ENCODE measurements at places on chromosomes 4 and X.

DNA sequence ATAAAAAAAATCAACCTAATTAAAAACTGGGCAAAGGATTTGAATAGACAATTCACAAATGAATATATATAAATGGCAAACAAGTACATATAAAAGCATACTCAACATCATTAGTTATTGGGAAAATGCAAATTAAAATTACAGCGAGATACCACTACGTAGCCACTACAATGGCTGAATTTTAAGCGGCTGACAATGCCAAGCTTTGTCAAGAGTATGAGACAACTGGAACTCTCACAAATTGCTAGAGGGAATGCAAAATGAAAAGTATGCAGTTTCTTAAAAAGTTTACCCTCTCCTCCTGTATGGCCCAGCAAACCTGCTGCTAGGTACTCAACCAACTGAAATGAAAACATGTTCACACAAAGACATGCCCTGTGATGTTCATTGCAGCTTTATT, 34.8 kb downstream of the ZFP42 start:
- DNase-seq, result no peak

DNA sequence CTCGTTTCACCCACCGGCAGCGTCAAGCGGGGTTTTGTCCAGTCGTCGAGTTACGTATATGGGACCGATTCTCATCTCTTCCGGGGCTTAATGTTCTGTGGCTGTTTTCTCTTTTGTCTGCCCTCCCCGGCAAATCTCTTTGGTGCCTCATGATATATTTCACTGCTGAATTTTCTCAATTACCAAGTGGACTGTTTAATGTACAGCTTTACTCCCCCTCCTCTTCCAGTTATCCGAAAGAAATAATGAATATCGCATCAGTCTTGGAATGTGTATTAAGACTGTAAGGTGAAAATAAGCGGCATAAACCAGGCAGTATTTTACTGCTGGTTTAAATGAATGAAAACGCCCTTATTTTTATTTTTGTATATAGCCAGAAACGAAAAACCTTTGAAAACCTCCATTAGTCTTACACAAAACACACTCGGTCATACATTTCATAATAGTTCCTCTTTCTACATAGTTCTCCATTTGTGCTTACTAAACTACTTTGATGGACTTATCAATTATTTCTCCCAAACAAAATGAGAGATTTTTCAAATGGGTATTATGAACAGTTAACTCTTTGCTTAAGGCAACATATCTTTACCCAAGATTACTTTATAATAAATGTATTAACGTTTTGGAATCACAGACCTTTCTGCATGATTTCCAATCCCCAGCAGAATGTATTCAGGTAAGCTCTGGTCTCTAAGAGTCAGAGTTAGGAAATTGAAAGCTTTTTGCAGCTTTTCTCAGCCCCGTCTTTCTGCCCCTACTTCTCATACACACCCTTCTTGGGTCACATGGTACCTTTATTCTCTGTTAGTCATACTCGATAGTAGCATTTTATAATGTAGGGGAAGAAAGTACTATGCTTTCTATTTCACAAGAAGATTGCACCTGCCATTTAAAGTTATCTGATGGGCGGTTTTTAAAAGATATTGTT, 979 bp downstream of the RP2 start:
- no peak for DNase-seq

DNA sequence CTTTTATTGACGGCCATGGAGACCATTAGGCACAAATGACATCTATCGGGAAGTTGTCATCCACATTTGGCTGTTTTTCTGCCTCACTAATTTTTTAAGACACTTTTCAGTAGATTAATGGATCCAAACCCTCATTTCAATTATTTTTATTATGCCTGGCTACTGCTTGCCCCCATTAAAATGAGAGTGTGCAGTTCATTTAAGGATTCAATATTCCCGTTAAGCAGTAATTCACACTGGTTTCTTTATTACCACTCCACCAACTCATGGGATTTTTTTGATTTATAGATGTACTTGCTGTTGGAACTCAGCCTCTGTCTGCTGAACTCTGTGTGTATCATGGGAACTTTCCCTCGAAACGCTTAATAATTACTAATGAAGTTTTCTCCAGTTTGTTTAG, 291.8 kb upstream of the PRKX start:
- DNase-seq, result no peak

DNA sequence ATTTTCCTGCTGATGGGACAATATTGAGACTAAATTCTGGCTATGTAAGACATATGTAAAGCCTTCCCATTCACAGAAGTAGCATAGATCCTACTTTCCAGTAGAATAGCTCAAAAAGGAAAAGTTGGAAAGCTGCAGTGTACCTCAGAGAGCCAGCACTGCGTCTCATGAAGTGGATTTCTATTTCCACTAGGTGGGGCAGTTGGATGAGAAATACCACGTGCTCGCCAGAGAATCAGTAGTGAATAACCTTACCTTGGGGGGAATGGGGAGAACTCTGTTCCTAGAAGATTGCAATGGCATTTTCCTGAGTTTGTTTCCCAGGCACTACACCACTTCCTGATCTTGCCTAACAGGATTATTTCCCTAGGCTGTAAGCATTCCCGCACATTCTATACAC, 907.1 kb downstream of the FSTL5 start:
- DNase-seq, result no peak

DNA sequence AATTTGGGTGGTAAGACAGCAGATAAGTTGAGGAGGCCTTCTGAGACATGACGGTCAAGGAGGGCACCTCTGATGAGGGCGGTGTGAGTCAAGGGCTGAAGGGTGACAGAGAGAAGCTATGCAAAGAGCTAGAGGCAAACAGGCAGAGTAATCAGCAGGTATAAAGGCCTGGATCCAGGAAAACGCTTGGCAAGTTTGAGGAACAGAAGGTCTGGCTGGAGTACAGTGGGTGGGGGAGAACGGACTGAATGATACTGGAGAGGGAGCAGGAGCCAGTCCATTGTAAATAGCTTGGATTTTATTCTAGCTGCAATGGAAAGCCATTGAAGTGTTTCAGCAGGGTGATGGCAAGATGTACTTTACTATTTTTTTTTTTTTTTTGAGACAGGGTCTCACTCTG, 39.3 kb downstream of the RAB33B start:
- no peak for DNase-seq

GRCh38 chrX:72245461-72246089, 6.7 kb upstream of the ERCC6L start:
- DNase-seq, result peak; percentile 65

DNA sequence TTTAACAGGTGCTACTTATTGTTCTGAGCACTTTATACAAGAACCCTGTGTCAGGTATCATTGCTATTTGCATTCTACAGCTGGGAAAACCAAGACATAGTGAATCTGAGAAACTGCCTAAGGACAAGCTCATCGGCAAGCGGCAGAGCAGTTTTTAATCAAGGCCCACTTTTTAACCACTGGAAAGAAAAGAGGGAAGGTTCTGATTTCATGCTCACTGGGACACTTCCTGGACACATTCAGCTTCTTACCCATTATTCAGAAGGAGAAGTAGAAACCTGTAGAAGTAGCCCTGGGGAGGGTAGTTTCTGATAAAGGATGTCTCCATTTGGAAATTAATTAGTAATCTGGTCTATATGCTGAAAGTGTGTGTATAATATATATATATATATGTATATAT, 2.5 kb upstream of the LNX1 start:
- no peak for DNase-seq

GRCh38 chr4:113327494-113327893, 278.0 kb downstream of the ANK2 start:
- no peak for DNase-seq

DNA sequence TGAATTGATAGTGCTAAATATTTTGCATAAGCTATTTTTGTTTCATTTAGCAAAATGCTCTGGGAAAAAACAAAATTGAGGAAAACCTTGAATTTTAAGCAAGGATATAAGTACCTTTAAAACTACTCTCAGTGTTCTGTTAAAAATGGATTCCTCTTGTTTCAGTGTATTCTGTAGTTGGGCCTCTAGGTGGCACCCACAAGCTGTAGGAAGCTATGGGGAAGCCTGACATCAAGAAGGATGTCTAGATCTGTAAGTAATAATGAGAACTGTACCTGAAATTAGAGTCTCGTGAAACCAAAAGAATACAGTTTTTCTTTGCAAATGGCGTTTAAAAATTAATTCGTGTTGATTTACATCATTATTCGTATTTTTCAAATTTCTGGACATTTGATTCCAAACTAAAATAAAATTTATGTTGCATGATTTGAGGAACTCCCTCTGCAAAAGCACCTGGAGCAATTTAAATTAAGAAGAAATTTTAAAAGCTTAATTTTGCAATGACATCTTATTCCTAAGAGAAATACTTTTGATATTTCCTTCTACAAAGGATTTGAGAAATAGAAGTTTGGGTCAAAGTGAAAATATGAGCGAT, 51.2 kb downstream of the TMPRSS11E start:
- peak; percentile 34 for DNase-seq

DNA sequence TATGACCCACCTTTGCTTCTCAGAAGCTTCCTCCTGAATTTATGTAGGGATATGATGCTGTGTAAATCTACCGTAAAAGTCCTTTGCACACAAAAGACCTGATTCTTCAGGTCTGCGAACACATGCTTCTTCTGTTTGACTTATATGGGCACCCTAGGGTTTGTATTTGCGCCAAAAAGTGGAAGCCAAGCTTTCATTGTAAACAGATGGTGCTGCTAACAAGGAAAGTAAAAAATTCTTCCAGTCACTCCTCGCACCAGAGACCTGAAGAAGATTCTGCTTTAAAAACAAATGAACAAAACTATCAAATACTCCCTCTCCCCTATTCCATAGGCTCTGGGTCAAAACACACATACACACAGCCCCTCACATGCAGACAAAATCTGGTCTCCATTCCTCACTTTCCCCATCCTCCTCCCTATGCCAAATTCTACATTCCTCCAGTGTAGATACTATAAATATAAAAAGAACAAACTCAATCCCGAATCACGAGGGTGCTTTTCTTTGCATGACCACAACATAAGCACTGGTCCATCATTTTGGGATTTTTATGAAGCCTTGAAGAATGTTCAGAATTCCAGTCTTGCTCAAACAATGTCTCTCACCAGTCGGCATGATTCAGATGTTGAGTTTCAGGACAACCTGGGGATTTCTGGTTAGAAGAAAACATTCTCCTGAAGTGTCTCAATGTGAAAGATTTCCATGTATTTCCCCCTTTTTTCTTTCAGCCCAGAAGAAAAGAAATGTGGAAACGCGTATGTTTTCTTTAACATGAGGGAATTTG, 125.1 kb downstream of the PALLD start:
- peak; percentile 81 for DNase-seq

DNA sequence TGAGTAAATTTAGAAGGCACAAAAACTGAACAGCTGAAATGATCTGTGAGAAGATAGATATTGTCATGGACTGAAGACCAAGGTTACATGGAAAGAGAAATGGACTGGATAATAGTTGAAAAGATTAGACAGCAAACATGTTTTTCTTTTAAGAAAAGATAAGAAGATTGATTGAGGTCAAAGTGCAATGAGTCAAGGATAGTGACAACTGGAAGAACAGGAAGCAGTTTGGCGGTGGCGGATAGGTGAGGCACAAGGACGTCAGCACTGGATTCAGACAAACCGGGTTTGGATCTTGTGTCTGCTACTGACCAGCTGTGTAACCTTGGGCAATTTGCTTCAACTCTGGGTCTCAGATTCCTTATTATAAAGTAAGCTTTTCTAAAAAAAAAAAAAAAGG, 2.0 kb upstream of the HPGD start:
- DNase-seq, result no peak

DNA sequence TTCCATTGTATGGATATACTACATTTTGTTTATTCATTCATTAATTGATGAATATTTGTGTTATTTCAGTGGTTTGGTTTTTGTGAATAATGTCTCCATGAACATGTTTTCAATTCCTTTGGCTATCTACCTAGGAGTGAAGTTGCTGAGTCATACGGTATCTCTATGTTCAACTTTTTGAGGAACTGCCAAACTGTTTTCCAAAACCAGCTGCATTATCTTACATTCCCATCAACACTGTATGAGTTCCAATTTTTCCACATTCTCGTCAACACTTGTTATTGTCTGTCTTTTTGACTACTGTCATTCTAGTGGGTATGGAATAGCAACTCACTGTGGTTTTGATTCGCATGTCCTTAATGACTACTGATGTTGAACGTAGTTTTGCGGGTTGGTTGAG, 388.6 kb upstream of the MAGEB2 start:
- no peak for DNase-seq

DNA sequence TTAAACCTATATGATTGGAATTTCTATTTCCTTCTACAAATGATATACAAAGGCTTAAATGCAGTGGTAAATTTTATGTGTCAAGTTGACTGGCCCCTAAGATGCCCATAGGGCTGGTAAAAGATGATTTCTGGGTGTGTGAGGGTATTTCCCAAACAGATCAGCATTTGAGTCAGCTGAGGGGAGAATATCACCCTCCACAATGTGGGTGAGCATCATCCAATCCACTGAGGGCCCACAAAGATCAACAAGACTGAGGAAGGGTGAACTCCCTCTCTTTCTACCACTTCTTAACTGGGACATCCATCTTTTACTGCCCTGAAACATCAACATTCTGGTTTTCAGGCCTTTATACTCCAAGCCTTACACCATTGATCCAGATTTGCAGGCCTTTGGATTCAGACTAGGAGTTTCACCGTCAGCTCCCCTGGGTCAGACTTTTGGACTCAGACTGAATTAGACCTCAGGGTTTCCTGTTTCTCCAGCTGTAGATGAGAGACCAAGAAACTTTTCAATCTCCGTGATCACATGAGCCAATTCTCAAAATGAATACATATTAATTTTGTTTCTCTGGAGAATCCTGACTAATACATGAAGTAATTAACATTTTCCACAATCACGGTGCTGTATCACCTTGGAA, 1020.7 kb upstream of the SLIT2 start:
- DNase-seq, result no peak

DNA sequence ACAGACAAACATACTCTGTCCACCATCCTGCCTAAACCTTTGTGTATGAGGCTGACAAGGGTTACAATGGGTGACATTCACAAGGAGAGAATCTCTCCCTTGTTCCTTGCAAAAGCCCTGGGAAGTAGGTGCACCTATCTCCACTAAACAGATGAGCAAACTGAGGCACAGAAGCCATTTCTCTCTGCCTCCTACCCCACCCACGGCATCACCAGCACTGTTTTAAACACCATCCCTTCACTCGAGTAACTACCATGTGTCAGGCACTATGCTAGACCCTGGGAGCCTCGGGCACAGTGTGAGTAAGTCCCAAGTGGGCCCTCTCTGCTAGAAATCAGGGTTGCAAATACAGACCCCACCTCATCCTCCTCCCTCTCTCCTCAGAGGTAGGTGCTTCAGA, 899 bp downstream of the LYAR start:
- DNase-seq, result no peak

DNA sequence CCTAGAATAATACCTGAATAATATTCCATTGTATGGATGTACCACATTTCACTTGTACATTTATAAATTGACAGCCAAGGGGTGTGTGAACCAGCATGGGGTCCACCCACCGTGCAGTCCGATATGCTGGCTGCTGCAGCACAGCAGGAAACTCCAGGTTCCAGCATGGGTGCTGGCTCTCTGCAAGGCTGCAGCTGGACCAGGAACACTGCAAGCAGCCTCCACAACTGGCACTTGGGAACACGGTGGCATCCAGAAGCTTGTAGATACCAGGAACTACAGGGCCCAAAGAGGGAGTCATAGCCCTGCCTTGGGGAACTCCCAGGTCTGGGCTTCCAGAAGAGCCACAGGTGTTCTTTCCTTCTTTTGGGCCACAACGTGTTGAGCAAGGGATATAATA, 91.2 kb downstream of the NXF2 start:
- DNase-seq, result no peak
